GM23338 (cell line): ENCODE measurements at places on chromosomes 13 and 19.

DNA sequence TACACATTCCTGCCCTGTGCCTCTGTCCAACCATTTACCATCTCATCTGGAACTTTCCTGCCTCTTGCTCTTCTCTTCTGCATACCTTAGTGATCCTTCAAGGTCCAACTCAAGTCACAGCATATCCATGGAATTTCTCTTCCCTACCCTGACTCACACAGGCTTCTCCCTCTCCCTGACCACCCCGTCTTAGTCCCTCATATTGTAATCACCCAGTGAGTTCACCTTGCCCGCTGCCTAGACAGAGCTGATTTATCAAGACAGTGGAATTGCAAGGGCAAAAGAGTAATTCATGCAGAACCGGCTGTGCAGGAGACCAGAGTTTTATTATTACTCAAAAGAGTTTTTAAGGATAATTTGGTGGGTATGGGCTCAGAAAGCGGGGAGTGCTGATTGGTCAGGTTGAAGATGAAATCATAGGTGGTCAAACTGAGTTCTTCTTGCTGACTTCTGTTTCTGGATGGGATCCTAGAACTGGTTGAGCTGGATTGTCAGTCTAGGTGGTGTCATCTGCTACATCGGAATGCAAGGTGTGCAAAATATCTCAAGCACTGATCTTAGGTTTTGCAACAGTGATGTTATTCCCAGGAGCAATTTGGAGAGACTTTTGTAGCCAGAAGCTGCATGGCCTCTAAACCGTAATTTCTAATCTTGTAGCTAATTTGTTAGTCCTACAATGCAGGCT, 67.2 kb downstream of the HSPH1 start:
- no peak for DNase-seq

DNA sequence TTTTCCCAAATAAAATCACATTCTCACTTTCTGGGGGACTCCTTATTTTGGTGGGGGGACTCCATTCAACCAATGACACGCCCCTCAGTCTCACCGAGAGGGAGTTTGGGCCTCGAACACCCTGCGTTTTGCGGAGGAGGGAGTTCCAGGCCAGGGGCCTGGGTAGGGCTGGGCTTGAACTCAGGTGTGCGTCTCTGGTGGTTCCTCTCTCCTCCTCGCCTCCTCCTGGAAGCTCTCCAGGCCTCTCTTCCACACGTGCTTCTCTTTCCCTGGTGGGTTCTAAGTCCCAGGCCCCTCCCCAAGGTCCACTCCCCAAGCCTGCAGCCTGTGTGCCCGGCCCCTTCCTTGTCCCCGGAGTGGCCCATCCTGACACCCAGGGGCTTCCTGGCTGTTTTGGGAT, 14.7 kb downstream of the MEX3D start:
- no peak for DNase-seq

GRCh38 chr13:92354583-92354982, 872.0 kb upstream of the GPC6 start:
- no peak for DNase-seq

DNA sequence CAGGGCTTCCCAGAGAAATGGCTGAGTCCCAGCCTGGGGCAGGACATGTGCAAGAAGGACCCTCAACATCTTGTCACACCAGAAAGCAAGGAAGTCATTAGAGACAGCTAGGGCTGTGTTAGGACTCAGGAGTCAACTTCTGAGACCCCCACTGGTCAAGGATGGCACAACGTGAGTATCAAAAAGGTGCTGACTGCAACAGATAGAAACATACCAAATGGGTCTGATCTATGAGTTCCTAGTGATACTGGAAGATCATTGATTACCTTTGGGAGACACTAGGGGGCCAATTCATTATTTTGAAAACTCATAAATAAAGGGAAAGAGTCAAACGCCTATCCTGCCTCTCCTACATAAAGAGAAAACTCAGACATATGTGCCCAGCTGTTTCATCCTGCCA, 73.5 kb upstream of the GJB6 start:
- DNase-seq, result peak; percentile 37

DNA sequence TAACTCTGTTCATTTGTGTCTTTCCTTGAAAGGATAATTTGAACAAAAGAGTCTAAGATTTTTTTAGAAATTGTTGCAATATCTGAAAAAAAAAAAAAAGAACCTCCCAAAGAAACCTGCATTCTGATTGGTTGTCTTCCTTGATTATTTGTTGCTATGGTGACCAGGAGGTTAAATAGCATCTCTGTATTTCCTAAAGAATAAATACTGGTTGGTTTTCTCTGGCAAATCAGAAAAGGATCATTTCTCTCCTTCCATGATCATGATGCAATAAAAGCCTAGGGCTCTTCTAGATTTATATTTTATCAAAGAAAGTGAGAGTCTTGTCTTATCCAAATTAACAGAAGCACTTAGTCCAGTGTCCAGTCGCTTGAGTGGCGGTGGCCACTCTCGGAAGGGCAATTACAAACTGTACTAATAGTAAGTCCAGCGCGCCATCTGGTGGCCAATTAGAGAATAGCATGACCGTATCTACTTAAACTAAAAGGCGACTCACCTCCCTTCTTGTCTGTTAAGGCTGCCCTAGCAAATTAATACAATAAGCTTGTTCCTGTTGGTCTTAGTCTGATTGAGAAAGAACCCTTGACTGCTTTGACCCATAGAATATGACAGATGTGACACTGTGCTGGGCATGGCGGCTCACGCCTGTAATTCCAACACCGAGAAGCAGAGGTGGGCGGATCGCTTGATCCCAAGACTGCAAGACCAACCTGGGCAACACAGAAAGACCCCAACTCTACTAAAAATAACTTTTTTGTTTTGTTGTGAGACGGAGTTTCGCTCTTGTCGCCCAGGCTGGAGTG, 47.0 kb upstream of the PNMA8B start:
- peak; percentile 99 for DNase-seq

- DNase-seq, result no peak
Observed at GRCh38 chr19:2556221-2557092, 80.5 kb downstream of the GADD45B start.

GRCh38 chr13:24230428-24231072, 70.0 kb downstream of the SPATA13 start:
- DNase-seq, result no peak

GRCh38 chr19:7067716-7068115, 1.8 kb upstream of the ZNF557 start:
- no peak for DNase-seq

DNA sequence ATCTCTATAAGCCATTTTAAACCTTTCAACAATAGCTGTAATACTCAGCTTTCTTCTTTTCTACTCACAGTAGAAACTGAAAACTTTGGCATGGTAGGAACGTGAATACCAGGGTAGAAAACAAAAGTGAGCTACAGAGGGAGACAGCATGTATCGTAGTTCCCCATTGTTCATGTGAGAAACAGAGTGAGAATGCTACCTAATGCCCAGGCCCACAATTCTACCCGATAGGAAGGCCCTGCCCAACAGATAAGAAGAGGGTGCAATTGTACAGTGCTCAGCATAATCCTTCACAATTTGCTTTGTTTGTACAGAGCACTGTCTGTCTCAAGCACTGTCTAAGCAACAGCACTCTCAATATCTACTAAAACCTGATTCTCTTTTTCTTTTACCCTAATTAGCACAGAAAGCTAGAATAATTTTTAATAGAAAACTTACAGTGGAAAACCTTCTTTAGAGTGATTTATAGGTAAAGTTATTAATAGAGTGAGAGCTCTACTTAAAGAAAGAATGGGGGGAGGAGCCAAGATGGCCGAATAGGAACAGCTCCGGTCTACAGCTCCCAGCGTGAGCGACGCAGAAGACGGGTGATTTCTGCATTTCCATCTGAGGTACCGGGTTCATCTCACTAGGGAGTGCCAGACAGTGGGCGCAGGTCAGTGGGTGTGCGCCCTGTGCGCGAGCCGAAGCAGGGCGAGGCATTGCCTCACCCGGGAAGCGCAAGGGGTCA, 322.3 kb downstream of the EFNB2 start:
- DNase-seq, result peak; percentile 31

- DNase-seq, result no peak
Observed at GRCh38 chr13:80239571-80240255, 101.2 kb downstream of the SPRY2 start.

GRCh38 chr19:14837391-14837790, 2.4 kb upstream of the OR7A5 start:
- peak; percentile 36 for DNase-seq

GRCh38 chr13:113040597-113041292, 64.8 kb upstream of the F7 start:
- no peak for DNase-seq

- DNase-seq, result no peak
Observed at GRCh38 chr19:10809651-10810285, 26.2 kb downstream of the TMED1 start.

DNA sequence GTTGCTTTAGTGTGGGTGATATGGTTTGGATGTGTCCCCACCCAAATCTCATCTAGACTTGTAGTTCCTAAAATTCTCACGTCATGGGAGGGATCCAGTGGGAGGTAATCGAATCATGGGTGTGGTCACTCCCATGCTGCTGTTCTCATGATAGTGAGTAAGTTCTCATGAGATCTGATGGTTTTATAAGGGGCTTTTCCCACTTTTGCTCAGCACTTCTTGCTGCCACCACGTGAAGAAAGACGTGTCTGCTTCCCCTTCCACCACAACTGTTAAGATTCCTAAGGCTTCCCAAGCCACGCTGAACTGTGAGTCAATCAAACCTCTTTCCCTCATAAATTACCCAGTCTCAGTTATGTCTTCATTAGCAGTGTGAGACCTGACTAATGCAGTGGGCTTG, 26.0 kb downstream of the OR10H4 start:
- DNase-seq, result no peak

DNA sequence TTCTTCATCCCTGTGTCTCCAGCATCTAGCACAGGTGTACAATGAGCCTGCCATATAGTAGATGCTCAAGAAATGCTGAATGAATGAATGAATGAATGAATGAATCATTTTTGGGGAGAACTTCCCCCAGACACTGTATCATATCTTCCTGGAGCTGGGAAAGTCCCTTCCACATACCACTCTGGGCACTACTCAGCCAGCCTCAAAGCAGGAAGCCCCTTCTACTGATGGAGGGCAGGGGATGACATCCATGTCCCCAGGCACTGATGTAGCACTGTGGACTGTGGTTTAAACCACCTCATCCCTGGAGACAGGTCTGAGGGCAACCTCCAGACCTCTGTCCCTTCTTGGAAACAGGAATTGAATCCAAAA, 4.8 kb downstream of the GNA15 start:
- no peak for DNase-seq

- no peak for DNase-seq
Observed at GRCh38 chr13:76014406-76015318, 378.5 kb downstream of the LMO7 start.

- no peak for DNase-seq
Observed at GRCh38 chr13:108980237-108980636, 350.8 kb downstream of the MYO16 start.

DNA sequence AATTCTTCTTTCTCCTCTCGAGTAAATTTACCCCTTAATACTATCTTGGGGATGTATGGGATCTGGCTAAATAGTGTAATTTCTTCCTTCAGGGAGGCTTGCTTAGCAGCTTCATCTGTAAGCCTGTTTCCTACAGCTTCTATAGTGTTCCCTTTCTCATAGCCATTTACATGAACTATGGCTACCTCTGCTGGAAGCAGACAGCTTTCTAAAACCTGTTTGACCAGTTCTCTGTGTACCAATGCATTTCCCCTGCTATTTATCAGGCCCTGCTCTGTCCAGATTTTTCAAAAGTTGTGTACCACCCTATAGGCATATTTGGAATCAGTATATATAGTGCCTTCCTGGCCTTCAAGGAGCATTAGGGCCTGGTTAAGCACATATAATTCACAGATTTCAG, 113.6 kb upstream of the PCDH9 start:
- DNase-seq, result peak; percentile 35

DNA sequence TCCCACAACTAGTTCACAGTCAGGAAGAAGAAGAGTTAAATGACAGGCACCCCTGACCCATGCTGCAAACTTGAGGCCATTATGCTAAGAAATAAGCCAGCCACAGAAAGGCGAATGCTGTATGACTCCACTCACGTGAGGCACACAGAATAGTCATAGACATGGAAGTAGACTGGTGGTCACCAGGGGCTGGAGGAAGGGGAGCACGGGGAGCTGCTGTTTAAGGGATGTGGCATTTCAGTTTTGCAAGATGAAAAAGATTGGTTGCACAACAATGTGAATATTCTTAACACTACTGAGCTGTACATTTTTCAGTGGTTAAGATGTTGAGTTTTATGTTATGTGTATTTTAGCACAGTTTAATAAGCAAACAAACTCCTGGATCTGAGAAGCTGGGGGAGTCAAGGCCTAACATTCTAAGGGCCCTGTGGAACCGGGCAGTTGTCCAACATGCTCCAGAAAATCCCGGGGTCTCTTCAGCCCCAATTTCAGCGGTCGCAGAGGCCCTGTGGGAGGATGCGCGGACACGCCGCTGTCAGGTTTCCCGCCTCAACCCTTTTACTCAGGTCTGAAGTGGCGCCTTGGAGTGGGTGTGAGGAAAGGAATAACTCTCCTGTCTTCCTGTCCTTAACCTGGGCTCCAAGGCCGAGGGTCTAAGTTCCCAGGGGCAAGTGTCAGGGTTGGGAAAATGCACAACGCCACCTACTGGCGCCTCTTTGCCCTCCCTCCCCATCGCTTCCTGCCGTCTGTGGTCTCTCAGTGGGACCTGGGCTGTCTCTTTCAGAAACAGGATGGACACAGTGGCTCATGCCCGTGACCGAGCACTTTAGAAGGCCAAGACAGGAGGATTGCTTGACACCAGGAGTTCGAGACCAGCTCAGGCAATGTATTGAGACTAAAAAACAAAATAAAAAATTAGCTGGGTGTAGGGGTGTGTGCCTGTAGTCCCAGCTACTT, 4.4 kb upstream of the TMEM272 start:
- peak; percentile 94 for DNase-seq

DNA sequence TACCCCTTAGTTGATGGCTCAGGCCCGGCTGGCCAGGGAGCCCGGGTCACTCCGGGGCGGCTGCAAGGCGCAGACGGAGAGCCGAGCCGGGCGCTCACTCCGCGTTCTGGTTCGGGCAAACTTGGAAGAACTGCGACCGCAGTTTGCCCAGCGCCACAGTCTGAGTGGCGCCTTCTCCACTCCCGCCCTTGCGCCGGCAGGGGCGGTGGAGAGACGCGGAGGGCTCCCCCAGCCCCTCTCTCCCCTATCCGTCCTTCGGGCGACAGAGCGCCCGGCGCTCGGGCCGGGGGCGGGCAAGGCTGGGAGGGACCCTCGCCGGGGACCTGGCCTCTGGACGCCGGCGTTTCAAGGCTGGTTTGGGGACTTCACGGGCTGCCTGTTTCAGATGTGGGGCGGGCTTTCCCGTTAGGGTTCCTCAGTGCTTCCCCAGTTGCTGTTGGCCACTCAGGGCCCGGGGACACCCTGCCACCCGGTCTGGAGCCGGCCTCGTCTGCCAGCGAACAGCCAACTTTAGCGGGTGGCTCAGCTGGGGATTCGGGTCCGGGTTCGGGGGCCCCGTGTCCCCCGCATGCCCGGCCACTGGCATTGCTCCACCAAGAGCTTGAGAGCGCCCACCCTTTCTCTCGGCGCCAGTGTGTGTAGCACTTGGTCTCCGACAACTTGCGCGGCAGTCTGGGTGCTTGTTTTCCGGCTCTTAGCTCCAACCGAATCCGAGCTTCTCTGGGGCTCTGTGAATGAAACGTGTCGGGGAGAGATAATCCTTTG, 1.5 kb downstream of the GPC6 start:
- DNase-seq, result peak; percentile 91

DNA sequence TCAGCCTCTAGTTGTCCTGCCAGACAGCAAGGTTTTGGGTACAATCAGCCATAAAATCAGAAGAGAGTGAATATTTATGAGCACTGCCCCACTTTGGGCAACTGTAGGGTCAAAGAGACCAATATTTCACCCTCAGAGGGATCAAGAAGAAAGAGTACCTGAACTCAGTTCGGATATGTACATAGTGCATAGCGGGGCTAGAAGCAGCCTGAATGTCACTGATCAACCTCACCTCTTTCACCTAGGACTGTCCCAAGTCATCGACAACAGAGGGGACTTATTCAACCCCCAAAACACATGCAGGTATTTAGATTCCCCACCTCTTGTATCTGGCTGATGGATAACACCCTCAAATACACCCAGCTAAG, 446.9 kb downstream of the COG6 start:
- no peak for DNase-seq
